ENCODE measurements at places on chromosomes 3 and 15.
A peak's percentile ranks its signal among the peaks of the same experiment; 100 is the strongest.

DNA sequence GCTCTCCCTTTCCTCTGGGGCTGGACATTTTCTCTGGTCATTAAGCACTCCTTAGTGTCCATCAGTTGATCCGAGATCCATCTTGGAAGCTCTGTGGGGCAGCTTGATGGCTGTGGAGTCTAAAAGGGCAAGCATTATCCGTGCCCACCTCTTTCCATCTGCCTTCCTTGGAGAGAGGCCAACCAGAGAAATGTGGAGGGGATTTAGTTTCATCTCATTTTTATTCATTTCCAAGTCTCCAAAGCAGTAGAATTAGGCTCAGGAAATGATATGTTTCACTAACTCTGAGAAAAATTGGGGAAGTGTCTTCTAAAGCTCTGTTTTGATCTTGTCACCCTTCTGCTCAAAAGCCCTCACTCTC is 95.9 kb upstream of the KLHL25 start:
- DNase-seq: no peak

DNA sequence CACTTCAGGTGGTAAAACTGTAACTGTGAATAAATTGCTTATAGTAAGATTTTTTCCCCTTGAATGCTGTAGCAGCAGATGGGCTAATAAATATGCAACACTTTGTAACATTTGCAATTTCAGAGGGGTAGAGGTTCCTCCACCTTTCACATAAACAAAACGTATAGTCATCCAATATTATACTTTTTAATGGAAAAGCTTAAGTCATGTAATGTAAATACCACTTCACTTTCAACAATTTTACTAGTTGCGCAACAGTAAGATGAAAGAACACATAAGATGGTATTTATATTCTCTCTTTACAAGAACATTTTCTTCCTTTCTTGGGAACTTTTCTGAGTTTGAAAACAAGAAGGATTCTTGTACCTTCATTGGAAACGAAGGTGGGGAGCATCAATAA is 56.6 kb upstream of the FAM3D start:
- DNase-seq: peak; percentile 1

GRCh38 chr3:66856533-66856932 is 141.6 kb upstream of the KBTBD8 start:
- DNase-seq: no peak

- no peak for DNase-seq
Observed at GRCh38 chr3:175246766-175247165, 387.6 kb downstream of the NAALADL2 start.

DNA sequence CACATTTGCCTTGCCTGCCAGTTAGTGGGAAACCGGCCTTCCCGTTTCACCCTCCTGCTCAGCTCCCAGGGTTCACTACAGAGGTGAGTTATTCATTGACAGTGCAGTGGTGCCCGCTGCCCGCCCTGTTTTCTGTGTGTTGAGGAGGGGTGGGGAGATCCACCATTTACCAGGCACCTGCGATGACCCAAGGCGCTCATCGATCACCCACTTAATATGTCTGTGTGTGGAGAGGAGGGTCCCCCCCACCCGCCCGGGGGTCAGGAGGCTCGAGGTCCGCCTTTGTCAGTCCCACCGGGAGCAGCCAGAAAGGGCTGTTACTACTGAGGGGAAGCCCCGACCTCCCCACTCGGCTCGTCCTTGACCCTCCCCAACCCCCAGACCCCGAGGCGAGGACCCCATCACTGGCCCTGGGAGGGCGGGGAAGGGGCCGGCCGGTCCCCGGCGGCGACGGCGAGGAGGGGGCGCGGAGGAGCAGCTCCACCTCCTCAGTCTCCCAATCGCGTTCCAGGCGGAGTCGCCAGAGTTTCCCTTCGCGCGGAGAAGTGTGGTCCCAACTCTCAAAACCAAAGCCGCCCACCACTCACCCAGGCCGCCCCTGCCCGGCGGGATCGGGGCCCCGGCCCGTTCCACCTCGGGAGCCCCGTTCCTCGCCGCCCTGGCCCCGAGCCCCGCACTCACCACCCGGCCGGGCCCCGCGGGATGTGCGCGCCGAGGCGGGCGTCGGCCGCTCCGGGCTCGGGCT is 1.1 kb downstream of the PLXNB1 start:
- no peak for DNase-seq

DNA sequence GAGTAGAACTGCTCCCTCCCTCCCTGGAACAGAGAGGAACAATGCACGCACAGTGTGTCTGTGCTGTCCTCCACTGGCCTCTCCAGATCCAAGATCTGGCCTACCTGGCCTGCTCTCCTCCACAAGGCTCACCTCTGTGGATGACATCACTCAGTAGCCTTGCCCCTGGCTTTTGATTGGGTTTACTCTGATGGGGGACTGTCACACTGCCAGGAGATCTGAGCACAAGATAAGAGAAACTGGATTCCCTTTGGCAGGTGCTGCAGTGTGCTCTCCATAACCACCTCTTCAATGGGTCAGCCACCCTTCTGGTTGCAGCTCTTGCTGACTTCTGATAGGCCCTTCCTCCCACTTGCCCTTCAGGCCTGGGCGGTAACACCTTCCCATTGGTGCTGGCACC is 22.6 kb upstream of the ANO10 start:
- no peak for DNase-seq

DNA sequence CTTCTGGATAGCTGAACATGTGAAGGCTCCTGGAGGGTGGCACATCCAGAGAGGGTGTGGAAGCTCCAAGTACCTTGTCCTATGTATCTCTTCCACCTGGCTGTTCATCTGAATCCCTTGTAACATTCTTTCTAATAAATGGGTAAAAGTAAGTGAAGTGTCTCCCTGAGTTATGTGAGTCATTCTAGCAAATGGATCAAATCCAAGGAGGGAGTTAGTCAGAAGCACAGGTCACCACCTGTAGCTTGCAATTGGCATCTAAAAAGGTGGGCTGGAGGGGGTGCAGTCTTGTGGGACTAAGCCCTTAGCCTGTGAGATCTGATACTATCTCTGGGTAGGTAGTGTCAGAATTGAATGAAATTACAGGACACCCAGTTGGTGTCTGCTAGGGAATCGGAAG is 71.0 kb downstream of the WWTR1 start:
- DNase-seq: no peak

DNA sequence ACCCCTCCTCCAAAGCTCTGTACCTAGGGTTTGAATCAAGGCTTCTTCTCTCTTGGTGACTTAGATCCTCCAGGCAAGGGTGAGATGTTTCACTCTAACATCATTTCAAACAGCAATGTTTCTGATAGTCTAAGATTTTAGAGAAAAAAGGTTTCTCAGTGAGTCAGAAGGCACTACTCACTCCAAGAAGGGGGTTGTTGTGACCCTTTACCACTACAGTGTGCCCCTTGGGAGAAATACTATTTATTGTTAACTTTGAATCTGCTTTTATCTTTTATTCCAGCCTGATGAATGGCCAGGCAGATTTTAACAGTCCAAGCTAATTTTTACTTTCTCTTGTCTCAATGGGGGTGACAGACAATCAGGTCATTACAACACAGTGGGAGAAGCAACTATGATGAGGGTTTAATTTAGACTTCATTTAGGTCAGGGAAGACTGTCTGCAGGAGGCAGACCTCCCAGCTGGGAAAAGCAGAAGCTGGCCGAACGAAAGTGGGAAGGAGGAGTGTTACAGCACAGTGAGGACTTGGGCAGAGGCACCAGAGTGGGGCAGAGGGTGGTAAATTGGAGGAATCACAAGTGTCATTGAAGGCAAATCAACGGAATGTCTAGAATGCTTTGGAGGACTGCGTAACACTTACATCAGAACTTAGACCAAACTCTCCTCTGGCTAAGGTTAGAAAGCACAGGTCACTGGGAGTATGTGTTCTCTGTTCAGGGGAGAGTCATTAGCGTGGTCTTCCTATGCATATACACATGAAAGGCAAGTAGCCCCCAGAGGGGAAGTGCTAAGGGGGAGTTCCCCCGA is 21.2 kb downstream of the ZNF860 start:
- DNase-seq: no peak

DNA sequence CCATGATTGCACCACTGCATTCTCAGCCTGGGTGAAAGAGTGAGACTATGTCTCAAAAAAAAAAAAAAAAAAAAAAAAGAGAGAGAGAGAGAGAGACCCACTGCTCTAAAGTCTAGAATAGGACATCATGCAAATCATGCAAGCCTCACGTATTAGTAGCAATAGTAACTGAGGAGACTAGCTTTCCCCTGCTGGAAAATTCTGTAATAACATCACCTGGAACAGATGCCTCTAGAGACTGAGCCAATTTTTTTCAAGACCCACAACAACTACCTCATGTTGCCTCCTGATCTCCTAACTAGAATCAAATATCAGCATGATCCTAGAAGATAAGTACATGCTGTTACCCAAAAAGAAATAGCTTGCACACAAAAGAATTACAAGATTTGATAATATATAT is 461.9 kb downstream of the AGBL1 start:
- DNase-seq: no peak

DNA sequence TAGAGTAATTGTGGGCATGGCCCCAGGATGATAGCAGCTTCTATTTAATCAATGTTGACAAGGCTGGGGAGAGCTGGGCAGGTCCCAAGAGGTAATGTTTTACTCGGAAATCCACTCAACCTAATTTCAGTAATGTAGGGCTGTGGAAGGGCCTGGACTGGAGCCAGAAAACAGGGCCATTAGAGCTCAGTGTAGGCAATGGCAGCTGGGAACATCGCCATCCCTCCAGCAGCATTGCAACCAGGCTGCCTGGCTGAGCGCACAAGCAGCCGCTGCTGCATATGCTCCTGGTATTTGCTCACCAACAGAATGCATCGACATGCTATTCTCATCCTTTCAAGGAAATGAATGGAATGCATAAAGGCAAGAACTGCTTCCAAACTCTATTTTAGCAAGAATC is 90.0 kb downstream of the GAP43 start:
- DNase-seq: no peak

GRCh38 chr15:60999771-61000170 is 229.3 kb downstream of the RORA start:
- DNase-seq: no peak

DNA sequence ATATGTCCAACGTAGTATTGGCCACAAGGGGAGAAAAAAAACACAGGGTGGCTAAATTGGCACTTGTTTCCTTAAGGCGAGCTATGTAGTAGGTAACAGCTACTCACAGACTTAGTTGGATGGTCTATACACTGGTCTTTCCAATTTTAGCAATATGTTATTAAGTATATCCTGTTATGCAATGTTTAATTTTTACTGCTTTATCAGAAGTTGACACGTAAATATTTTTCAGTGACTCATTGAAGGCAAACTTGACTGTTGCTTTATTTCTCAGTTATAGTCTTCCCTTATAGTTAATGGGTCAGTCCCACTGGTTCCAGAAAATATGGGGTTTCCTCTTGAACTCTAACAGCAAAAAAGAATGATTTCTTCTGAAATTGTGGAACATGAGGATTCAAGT is 46.5 kb downstream of the ADPGK start:
- no peak for DNase-seq

DNA sequence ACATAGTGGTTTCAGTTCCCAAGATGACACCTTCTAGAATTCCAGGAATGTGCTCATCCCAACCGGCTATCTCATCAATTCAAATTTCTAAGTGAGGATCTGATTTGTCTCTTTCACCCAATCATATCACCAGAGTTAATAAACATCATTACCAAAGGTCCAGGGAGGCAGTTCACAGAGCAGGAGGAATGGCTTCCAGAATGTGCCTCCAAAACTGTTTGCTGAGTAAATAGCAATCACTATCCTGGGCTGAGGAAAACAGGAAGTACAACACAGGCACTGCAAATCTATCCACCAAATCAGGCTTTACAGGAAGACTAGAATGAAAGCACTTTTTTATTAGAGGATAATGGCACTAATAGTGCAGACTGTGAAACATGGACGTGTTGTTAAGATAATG is 61.5 kb downstream of the OSBPL10 start:
- DNase-seq: no peak

DNA sequence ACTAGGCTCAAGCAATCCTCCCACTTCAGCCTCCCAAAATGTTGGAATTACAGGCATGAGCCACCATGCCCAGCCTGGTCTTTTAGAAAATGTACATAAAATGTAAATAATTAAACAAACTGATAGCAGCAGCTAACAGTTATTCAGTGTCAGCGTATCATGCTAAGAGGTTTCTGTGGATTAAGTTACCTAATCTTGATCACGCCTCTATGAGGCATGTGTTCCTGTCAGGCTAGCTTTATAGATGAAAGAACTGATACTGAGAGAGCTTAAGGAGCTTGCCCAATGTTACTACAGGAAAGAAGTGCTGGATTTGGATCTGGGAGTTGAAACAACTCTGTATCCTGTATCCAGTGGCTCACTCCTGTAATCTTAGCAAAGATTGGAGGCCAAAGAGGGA is 11.2 kb upstream of the MST1R start:
- DNase-seq: no peak

GRCh38 chr15:73683257-73683776 is 866 bp upstream of the CD276 start:
- no peak for DNase-seq

DNA sequence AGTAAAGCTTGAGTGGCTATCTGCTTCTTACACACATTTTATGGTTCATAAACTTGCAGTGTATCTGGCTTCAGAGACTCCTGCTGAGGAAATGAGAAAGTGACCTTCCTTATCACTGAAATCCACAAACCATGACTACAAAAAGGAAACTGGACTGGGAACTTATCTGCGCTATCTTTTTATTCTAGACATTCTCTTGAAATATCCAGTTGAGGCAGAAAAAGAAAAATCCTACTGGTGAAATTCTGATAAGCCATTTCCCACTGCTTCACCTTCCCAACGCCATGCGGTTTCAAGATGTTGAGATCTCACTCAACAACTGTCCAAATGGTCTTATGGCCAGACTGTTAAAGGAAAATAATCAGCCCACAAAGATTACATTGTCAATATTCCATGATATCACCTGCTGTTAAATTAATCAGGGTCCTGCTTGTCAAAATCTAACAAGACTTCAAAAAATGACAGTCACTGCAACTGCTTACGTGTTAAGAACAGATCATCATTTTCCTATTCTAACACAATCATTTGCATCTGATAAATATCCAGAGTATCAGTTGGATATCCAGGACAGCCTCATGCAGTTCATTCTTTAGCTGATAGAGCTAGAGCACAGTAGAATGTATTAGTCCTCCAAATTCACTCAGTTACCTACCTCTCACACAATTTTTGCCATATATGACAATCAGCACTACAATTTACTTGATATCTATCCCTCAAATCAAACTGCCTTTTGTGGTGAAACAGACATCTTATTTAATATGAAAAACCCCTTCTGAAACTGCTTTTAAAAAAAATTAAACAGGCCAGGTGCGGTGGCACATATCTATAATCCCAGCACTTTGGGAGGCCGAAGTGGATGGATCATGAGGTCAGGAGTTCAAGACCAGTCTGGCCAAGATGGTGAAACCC is 538.1 kb downstream of the MAGI1 start:
- no peak for DNase-seq

GRCh38 chr3:196273655-196274054 is 13.9 kb downstream of the PCYT1A start:
- no peak for DNase-seq
